ENCODE measurements at places on chromosomes 3 and 15.

GRCh38 chr3:55661571-55661970, 174.5 kb upstream of the WNT5A start:
- DNase-seq: no peak

DNA sequence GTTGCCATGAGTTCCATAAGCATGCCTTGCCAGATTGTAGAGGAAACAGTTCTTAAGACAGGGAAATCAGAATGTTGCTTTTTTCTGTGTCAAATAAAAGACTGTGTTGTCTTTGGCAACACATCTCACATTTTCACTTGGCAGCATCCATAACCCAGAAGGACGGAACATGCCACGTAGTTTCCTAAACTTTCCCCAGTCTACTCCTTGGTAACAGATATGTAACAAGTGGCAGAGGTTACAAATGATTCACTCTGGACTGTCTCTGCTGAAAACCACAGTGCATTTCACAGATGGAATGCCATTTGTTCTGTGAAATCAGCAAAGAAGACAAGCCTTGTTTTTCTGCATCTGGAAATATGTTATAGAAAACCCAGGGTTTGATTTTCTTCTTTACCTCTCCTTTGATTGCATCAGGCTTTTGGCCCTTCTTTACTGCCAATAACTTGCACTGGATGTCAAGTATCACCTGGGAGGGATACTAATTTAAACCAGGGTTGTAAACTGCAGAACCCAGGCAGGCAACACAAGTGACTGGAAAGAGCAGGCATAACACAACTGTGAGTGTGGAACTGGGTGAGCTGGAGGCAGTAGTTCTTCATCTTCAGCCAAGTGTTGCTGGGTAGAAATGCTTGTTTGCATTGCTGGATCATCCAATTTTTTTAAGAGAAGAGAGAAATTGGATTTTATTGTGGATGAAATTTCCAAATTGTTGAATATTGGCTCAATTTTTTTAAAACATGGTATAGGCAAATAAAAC, 124.4 kb upstream of the FOXB1 start:
- no peak for DNase-seq

DNA sequence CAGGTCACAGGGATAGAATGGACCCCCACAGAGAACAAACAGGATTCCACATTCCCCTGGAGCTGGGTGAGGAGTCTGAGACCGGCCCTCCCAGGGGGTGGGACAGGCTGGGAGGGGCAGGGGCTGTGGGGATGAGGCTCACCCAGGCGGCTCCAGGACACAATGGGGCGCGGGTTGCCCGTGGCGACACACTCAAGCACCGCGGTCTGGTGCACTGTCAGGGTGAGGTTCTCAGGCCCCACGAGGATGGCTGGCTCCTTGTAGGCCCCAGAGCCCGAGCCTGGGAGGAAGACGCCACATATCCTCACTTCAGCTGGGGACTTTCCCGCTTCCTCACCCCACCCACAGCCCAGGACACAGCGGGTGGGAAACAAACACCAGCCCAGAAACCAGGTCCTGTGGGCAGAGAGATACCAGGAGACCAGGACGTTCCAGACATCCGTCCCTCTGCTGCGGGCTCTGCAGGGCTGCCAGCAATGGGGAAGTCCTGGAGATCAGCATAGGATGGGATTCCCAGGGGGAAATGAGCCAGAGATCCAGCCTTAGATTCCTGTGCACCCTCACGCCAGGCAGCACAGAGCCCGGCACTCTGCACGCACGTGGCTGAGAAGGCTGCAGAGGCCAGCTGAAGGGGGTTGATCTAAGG, 30.2 kb downstream of the RNU5B-1 start:
- DNase-seq: no peak

DNA sequence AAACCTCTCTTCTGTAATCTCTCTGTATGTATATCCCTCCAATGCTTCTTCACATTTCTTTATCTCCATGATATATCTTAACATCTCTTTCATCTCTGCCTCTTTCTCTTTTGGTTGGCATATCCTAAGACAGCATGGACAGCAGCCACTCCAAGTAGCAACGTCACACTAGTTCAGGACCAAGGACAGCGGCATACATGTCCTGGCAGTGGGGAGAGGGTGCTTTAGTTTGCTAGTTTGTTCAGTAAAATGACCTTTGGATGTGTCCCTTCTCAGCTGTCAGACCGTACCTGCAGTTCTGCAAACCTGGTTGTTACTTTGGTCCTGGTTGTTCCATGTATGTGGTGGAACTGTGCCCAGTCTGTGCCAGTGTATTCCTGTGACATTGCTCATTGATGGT, 225.6 kb upstream of the ROPN1 start:
- DNase-seq: peak; percentile 0

GRCh38 chr3:124882816-124883747, 4.1 kb downstream of the ITGB5 start:
- DNase-seq: no peak
